ENCODE measurements at places on chromosomes 1 and 21. TPM values are rescaled to one million over a fixed set of nuclear protein-coding genes. Genes with fewer than 3 reads are reported as not detected.
A peak's percentile ranks its signal among the peaks of the same experiment; 100 is the strongest.

- no peak for DNase-seq
Measured at GRCh38 chr1:191886977-191887376, 271.3 kb upstream of the RGS18 start.

GRCh38 chr1:236795035-236795756, at the start of gene MTR:
Gene MTR (plus strand): TSS chr1:236795292. CDS start chr1:236795704, 412 bp downstream.
- peak; percentile 96 for DNase-seq

- DNase-seq, result no peak
Measured at GRCh38 chr21:40235528-40235927, 368.3 kb downstream of the PCP4 start.

DNA sequence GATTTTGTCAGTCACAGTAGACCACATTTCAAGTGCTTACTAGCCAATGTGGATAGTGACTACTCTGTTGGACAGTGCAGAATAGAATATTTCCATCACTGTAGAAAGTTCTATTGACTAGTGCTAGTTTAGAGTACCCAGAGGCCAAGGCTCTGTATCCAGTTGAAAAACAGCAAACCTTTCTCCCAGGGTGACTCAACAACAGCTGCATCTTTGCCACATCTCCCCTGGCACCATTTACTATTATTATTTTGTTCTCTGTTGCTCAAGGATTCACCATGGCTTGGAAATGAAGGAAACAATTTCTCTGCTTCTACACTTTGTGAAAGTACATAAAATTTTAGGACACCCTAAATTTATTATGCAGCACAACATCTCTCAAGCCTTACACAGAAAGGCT, 85.3 kb upstream of the WDR26 start:
- DNase-seq, result no peak

GRCh38 chr1:211305044-211305443, 21.6 kb upstream of the TRAF5 start:
- DNase-seq, result peak; percentile 58

- DNase-seq, result no peak
Measured at GRCh38 chr1:37403166-37403565, 71.2 kb upstream of the ZC3H12A start.

- DNase-seq, result no peak
Measured at GRCh38 chr21:44379991-44380865, 26.8 kb downstream of the TRPM2 start.

- no peak for DNase-seq
Measured at GRCh38 chr1:10691075-10691739, 105.2 kb downstream of the CASZ1 start.

GRCh38 chr1:167798952-167799351, 77.2 kb downstream of the MPZL1 start:
- no peak for DNase-seq

DNA sequence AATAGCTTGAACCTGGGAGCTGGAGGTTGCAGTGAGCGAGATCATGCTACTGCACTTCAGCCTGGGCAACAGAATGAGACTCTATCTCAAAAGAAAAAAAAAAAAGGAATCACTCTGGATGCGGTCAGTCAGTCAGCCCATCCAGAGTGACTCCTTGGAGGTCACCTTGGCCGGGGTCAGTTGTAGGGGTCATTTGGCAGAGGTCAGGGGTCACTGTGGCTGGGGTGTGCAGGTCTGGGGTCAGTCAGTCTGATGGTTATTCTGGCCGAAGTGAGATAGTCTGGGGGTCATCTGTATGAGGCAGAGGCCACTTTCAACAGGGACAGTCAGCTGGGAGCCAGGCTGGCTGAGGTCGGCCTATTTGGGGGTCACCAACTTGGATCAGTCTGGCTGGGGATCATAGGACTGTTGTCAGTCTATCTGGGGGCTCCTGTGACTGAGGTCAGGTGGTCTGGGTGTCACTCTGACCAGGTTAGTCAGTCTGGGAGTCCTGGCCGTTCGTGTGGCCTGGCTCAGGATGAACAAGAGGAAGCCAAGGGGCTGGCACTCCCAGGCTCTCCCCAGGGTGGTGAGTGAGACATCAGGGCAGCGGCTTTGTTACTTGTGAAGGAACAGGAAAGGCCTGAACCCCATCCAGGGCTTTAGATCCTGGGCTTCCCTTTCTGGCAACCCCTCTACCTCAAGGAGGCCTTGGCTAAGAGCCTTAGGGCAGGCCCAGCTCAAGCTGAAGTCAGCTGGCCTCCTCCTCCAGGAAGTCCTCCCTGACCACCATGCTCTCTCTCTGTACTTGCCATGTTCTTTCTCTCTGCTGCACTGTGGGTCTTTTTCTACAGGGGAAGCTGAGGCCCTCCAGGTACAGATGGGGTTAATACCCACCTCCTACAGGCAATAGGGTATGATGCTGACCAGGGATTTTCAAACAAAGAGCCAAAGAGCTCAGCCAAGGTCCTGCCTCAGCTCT, 15.1 kb downstream of the PTPRU start:
- DNase-seq, result no peak

DNA sequence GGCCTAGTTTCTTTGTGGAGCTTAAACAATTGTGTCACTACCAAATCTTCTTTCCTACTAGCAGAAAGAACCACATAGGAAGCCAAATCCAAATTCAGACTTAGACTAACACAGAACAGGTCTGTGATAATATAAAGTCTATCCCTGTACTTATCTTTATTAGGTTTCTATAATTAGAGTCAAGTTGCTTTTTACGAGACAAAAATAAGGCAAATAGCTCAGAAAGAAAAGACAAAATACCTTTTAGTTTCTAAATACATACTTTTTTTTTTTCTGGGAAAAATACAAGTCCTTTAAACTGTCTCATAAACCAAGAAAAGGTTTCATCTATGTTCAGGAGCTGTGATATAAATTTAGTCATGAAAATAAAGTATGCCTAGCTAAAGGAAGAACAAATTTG, 78.9 kb upstream of the LBR start:
- no peak for DNase-seq

DNA sequence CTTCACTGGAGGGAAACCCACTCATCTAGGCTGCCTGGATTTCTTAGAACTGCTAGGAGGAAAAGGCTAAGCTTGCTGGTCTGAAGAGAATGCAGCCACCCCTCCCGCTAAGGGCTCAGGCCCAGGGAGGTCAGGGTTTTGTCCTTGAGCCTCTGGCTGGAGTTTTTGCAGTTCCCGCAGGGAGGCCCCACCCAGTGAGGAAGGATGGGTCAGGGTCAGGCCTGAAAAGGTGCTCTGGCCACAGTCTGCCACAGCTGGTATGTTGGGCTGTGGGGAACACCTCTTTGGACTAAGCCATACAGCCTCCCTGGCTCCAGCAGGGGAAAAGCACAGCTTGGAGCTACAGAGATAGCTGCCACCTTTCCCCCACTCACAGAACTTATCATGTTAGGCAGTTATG, 71.4 kb upstream of the PAPPA2 start:
- no peak for DNase-seq

GRCh38 chr1:32142446-32143301, 34.8 kb downstream of the KPNA6 start:
- no peak for DNase-seq

DNA sequence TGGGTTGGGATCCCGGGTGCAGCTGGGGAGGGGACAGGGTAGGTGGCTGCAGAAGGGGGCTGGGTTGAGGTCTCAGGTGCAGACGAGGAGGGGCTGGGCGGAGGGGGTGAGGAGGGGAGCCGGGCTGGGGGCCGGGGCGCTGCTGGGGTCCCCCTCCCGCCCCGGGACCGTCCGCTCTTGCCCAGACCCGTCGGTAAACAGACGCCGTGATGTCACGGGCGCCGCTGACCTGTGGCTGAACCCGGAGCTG, 22.3 kb downstream of the DHRS3 start:
- no peak for DNase-seq

GRCh38 chr1:223845037-223845809, 524 bp downstream of the TP53BP2 start:
- peak; percentile 66 for DNase-seq

- DNase-seq, result no peak
Measured at GRCh38 chr1:230541306-230541705, 101.0 kb upstream of the COG2 start.

GRCh38 chr1:25729790-25730644, 70.0 kb upstream of the SELENON start:
- DNase-seq, result no peak

DNA sequence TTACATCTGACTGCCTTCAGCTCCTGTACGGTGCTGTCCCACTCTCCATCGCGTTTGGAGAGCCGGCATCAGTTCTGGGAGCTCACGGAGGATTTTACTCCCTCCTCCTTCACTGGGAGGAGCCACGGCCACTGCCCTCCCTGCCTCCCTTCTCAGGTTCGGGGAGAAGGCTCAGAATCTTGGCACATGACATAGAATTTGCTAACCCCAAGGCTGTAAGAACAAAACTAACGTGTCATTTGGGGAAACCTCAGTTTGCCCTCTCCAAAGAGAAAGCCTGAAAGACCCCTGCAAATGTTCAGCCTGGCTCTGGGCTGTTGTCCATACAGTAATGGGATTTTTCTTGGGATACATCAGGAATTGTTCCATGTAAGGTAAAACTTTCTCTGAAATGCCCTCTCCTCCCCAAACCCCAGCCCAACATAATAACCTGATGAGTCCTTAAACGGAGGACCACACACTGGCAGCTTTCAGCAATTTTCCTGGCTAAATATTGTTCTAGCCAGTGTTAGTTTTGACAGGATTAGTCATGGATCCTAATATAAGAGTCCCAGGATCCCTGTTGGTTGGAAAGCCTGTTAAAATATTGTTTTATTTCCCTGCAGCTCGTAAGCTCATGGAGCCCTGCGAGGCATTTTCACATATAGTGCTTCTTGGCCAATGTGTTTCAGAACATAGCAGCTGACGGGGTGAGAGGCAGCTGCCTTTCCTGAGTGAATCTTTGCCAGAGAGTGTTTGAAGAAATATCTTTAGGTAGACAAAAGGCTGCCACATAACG, 98.8 kb downstream of the RHOU start:
- DNase-seq, result no peak

- no peak for DNase-seq
Measured at GRCh38 chr1:1427820-1428148, 6.7 kb upstream of the ANKRD65 start.

DNA sequence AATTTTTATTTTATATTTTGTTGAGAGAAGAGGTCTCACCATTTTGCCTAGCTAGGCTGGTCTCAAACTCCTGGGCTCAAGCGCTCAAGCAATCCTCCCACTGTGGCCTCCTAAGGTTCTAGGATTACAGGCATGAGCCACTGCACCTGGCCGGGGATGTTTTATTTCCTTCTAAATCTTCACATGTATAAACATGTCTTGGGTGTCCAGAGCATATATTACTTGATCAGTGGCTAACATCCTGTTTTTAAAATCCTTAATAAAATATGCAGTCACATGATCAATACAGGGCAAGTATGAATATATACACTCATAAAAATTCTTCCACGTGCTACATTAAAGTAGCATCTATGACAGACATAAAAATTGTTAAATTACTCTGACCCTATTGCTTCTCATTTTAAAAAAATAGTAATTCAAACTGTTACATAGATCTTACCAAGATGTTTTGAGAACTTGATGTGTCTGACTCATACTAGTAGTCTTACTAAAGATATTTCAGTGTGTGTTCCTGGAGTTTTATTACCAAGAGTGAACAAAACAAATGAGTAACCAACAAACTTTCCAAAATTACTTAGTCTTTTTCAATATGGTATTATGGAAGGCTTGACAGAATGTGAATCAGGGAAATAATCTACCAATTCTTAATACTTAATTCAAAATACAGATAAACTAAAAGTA, 222.5 kb downstream of the SLC45A1 start:
- no peak for DNase-seq

DNA sequence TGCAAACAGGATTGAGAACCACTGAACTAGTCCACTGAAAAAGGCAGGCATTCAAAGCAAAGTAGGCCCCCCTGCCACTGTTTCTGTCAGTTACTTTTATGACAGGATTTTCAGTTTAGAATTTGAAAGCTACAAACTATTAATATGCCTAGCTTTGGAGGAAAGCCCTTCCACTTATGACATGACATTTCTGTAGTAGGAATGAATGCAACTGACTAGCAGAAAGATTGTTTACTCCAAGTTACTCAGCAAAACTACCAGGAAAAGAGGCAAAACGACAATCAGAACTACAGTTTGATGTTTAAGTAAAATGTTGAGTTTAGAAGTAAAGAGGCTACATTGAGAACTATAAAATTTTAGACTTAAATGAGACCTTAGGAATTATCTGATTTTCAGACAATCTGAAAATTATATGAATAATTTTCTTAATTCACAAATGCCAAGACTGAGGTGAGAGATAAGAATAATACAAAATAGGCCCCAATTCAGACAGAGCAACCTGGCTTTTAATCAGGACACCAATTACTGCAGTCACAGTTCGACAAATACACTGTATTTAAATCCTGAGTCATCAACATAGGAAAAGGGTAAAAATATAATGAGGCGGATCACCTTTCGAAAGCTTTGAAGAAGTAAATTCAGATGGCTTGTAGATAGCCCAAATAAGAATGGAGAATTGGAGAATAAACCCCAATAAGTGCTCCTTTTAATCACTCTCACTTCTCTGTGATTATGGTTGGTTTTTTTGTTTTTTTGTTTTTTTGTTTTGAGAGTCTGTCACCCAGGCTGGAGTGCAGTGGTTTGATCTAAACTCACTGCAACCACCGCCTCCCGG, 2.2 kb downstream of the PRKAB2 start:
- no peak for DNase-seq

- DNase-seq, result no peak
Measured at GRCh38 chr1:84379138-84379916, 19.0 kb upstream of the DNASE2B start.

Gene F13B
- total RNA-seq, result not detected

Gene S100A3
- total RNA-seq, result not detected

Gene ANXA9
- not detected for total RNA-seq

Gene TTLL10
- total RNA-seq, result not detected

Gene CRNN
- total RNA-seq, result not detected

Gene TEX35
- total RNA-seq, result not detected

Gene LAD1
- not detected for total RNA-seq

Gene FCRL1
- 2.9 TPM for total RNA-seq

Data from CD4-positive, CD25-positive, alpha-beta regulatory T cell (primary cell).